ENCODE measurements at places on chromosomes 13 and 19.

- no peak for DNase-seq
Measured at GRCh38 chr13:113916330-113916815, 52.5 kb upstream of the GAS6 start.

GRCh38 chr13:100365680-100366079 lies 222.9 kb downstream of the GGACT start:
- no peak for DNase-seq

- DNase-seq = peak; percentile 11
Measured at GRCh38 chr13:35720690-35721554, 244.4 kb upstream of the MAB21L1 start.

- no peak for DNase-seq
Measured at GRCh38 chr19:33390101-33390907, 16.8 kb downstream of the CEBPG start.

GRCh38 chr19:3506384-3507340 lies 551 bp downstream of the FZR1 start:
- peak; percentile 64 for DNase-seq

GRCh38 chr19:3580156-3580934 lies 4.9 kb upstream of the GIPC3 start:
- no peak for DNase-seq

- no peak for DNase-seq
Measured at GRCh38 chr19:1070931-1071791, 4.2 kb downstream of the ARHGAP45 start.

GRCh38 chr19:11949201-11949600 lies 15.6 kb upstream of the ZNF763 start:
- DNase-seq = no peak

- DNase-seq = peak; percentile 30
Measured at GRCh38 chr19:58229255-58229639, 533 bp downstream of the ZNF544 start.

GRCh38 chr13:104597546-104598180 lies 1531.4 kb upstream of the SLC10A2 start:
- DNase-seq = no peak

- DNase-seq = no peak
Measured at GRCh38 chr13:26019251-26019650, 32.6 kb downstream of the SHISA2 start.

DNA sequence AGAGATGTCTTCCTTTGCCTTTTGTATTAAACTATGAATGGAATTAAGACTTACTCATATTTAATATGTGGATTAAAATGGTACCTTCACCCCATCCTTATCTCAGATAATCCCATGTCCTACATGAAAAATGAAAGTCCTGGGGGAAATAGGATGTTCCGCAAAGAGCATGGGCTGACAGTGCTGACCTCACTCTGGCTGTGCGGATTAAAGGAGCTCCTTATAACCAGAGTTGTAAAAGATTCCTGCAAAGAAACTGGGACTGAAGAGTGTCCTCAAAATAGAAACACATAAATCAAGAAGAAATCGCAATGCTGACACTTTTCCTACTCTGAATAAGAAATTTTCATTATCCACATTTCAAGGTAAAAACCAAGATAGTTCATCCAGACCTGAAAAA lies 384.5 kb downstream of the LIG4 start:
- DNase-seq = no peak

DNA sequence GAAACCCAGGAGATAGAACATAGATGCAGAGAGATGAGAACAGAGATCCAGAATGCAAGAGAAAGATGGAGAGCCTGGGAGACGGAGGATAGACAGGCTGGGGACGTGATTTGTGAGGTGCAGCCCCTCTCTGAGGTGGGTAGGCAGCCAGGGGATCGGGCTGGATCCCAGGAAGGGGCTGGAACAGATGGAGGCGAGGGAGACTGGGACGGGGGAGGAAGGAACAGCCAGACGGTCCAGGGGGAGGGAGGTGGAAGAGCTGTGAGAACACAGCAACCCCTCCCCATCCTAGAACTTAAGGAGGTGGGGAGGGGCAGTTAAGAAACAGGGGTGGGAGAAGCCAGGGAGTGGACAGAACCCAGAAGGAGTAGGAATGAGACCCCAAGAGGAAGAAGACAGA lies 3.1 kb downstream of the SLC17A7 start:
- DNase-seq = no peak

DNA sequence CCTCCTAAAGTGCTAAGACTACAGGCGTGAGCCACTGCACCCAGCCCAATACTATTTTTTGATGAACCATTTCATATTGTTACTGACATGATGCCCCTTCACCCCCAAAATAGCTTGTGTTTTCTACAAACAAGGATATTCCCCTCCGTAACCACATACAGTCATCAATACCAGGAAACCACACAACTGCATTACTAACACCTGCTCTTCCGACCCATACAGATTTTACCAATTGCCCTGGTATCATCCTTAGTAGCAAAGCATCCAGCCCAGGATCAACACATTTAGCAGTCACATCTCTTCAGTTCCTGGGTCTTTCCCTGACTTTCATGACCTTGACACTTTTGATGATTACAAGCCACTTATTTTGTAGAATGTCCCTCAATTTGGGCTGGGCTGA lies 33.6 kb downstream of the KCTD15 start:
- DNase-seq = no peak

DNA sequence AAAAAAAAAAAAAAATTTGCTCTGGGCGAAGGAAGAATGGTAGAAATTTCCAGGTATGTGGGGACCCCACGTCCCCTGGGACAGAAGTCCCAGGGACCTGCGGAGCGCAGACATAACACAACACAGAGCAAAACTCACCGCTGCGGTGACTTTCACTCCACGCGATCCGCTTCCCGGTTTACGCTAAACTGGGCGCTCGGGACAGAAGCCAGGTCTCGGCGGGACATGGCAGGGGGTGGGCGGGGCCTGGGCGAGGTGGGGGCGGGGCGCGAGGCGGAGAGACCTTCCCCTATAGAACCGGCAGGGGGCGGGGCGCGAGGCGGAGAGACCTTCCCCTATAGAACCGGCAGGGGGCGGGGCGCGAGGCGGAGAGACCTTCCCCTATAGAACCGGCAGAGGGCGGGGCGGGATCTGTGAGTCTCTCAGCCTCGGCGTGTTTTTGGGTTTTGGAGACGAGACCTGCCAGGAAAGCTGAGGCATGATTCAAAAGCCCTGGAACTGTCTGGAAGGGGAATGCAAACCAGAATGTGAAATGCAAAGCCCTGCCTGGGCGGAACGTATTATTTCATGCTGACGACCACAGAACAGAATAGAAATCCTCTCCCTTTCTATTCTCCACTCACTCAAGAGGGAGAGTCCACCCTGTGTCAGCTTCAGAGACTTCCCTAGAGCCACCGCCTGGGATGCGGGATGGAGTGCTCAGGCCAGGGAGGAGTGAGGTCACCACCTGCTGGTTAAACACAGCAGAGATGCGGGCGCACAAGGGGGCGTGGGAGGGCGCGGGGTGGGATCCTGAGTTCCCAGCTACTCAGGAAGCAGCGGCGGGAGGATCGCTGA lies 20.2 kb upstream of the ERVV-1 start:
- DNase-seq = peak; percentile 88

- no peak for DNase-seq
Measured at GRCh38 chr19:1235625-1236538, 1.9 kb downstream of the CBARP start.

DNA sequence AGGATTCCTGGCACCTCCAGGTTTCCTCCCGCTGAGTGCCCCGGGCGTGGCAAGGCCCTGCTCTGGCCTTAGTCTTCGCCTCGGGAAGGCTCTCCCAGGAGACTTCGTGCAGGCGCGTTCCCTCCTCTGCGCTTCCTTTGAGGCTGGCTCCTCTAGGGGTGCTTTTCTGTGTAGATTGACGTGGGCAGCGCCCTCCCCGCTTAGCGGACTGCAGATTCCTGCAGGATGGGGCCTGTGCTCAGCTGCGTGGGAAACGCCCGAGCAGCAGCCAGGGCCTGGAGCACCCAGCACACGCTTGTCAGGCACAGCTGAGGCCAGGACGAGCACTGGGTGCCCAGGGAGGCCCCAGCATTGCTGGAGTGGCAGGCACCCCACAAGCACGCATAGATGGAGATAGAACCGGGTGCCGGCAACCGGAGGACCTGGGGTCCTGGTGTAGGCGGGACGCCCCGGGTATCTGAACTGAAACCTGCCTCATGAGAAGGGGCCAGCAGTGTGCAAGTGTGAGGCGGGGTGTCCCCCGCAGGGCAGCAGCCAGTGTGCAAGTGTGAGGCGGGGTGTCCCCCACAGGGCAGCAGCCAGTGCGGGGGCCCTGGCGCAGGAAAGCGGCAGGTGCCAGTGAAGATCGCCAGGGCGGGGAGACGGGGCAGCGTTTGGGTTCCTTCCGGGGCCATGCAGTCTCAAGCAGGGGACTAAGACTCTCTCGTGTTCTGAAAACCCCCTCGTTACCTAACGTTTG lies 3.4 kb downstream of the NDUFS7 start:
- no peak for DNase-seq

GRCh38 chr19:29965492-29965891 lies 23.5 kb downstream of the URI1 start:
- DNase-seq = no peak

GRCh38 chr19:46288896-46289588 lies 7.8 kb upstream of the HIF3A start:
- no peak for DNase-seq

DNA sequence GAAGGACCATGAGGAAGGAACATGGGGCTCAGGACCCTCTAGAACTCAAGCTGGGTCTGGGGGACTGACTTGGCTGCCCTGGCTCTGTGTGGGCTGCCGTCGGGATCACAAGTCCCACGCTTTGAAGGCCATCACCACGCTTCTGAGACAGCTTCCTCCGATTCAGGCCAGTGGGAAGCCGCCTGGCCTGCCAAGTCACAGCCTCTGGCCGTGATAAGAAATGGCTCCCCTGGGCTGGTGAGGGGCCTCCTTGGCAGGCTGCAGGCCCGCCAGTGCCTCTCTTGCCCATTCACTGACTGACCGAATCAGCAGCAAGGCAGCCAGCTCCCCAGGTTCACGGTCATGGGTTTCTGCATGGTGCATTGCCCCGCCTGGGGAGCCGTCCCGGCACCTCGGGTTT lies 48.8 kb downstream of the COMP start:
- no peak for DNase-seq

GRCh38 chr19:5407356-5407755 lies 47.9 kb upstream of the ZNRF4 start:
- no peak for DNase-seq

GRCh38 chr13:20714161-20714560 lies 10.7 kb downstream of the IL17D start:
- no peak for DNase-seq

DNA sequence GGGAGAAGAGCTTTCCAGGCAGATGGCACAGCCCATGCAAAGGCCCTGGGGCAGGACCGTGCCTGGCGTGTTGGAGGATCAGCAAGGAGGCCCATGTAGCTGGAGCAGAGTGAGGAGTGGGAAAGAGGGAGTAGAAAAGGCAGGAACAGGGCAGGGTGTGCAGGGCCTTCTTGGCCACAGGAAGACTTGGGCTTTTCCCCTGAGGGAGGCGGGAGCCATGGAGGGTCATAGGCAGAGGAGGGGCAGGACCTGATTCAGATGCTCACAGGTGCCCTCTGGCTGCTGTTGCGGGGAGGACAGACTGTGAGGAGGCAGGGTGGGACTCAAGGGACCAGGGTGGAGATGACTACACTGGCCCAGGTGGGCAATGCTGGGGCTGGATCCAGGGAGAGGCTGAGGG lies 13.8 kb upstream of the PTPRS start:
- no peak for DNase-seq

GRCh38 chr13:95067303-95067702 lies 233.9 kb downstream of the ABCC4 start:
- no peak for DNase-seq

DNA sequence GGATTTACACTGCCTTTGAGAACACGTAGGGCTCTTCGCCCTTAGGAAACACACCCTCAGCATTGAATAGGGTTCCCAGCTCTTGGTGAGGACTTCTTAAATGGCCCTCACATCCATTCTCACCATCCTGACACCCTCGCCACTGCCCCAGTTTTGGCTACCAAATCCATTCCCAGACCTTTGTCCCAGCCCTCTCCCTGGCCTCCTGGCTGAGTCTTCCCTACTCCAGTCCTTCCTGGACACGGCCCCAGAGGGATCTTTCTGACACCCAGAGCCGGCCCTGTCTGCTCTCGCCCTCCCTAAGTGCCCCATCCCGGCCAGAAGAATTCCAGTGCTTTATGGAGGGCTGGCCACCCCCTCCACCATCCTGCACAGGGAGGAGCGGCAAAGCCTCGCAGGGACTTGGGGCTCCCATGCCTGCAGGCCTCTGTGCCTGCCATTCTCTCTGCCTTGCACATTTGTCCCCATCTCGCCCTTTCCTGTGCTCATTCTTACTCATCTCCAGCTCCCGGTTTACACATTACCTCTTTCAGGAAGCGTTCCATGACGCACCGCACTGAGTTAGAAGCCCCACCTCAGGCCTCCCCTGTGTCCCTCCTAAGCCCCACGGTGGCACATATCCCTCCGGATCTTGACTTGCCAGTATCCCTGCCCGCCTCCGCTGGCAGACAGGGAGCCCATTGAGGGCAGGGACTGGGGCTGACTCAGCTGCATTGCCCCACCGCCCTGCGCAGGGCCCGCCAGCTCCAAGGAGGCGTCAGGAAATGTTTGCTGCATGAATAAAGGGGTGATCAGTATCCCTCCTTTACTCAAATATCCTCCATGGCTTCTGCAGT lies 11.0 kb upstream of the KLK14 start:
- DNase-seq = no peak

DNA sequence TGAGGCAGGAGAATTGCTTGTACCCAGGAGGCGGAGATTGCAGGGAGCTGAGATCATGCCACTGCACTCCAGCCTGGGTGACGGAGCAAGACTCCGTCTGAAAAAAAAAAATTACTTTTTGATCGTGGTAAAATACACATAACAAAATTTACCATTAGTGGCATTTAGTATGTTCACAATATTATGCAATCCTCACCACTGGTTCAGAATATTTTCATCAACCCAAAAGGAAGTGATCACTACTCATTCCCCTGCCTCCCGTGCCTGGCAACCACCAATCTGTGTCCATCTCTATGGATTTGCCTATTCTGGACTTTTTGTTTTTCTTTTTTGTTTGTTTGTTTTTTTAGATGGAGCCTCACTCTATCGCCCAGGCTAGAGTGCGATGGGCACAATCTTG lies 1.2 kb upstream of the PALM3 start:
- no peak for DNase-seq

DNA sequence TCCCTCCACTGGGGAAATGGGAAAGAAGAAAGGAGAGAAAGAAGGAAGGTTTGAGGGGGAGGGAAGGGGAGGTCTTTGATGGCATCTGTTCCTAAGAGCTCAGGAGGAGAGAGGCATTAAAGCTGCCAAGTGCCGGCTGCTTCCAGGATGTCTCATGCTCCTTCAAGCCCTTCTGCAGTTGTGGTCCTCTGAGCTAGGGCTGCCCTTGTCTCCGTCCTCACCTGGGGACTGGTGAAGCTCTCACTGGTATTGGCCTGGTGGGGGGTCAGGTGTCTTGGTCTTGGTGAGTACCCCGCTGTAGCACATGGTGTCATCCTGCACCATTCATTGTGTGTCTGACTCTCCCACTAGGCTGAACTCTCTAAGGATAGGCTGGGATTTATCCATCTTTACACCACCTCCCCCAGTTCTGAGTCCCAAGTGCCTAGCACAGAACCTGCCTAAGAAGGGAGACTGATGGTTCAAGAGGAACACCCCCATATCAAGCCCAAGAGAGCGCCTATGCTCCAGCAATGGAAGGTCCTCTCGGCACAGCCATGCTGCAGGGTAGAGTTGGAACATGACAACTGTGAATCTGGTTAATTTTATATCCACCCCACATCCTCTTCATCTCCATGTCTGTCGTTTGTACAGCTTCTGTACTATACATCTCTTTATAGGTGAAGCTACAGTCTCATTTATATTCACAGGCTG lies 83.7 kb downstream of the AKAP11 start:
- no peak for DNase-seq

Data from CD4-positive, alpha-beta T cell treated with Interleukin-10 for 1 hour (primary cell).